ENCODE measurements at places on chromosomes 4 and X.

DNA sequence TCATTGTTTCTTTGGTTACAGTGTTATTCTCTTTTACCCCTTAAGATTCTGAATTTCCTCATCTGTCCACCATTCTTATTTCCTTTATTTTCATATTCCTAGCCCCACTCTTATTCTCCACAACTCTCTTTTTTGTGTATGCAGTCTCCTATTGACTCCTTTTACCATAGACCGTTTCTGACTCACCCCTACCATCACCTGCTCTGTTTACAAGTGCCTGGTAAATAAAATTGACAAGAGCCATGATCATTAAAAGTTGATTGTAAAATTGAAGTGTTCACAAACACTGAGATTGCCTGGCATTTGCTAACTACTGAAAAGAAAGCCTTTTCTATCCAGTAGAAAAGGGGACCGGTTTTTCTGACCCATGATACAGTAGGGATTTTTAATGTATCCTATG lies 54.4 kb downstream of the MRPL1 start:
- DNase-seq = no peak

GRCh38 chrX:88991583-88992132 lies 244.6 kb downstream of the CPXCR1 start:
- DNase-seq = no peak

GRCh38 chr4:15354371-15355297 lies 73.2 kb upstream of the C1QTNF7 start:
- no peak for DNase-seq

GRCh38 chr4:182449186-182449929 lies 206.2 kb downstream of the TENM3 start:
- no peak for DNase-seq

DNA sequence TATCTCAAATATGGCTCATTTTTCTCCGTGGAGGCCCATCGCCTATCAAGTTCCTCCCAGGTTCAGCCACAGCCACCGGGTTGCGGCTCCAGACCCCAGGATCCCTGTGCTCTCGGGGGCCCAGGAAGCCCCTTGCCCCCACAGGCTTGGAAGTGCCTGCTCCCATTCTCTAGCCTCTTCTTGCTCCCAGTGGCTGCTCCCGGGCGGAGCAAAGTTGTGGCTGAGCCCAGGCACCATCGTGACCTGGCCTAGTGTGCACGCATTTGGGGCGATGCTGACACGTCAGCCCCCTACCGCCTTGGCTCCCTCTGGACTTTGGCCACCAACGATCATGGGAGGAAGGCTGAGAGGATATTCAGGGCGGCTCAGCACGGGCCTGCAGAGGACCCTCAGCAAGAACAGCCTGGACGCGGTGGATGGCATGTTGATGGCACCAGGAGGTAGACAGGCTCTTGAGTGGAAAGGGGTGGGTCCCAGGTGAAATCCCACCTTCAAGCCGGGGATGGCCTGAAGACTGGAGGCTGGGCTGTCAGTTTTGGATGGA lies 419.4 kb upstream of the AGA start:
- DNase-seq = no peak

DNA sequence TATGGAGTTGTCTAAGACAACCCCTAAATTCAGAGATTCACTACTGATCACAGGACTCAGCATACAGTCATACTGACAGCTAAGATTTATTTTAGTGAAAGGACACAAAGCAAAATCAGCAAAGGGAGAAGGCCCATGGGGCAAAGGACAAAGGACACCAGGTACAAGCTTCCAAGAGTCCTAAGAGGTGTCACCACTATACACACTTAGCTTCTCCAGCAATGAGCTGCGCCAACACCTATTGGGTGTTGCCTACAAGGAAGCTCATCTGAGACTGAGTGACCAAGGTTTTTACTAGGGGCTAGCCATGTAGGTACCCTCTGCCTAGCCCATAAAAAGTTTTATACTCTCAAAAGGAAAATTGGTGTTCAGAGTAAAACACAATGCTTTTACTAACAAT lies 55.4 kb upstream of the PABPC1L2A start:
- no peak for DNase-seq

DNA sequence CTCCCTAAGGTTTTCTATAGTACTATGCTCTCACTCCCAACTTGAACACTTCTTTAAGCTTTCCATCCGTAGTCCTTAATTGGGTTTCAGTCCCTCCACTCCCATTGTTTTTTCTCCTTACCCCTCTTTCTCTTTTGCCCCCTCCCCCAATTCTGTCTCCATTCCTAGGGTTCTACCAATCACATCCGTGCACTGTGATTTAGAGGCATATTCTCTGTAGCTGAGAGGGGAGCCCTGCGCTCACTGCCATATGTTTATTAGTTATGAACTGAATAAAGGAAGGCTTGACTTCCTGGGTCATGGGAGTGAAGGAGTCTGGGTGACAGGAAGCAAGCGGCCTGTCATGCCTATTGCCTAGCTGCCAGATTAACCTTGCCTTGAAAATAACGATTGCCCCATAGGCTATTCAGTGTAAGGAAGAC lies 471 bp downstream of the MCTS1 start:
- DNase-seq = no peak

DNA sequence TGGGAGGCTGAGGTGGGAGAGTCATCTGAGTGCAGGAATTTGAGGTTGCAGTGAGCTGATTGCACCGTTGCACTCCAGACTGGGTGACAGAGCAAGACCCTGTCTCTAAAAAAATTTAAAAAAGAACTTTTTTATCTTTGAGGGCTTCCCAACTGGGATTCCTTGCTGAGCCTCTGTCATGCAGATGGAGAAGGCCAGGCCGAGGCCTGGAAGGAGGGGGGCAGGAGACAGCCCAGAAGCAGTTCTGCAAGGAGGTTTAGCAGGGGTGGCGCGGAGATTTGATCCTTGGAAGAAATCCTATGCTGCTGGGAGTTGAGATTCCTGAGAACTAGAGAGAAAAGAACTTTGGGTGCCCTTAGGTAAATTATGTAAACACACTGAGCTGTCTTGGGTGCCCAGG lies 2.5 kb upstream of the ARSD start:
- no peak for DNase-seq

DNA sequence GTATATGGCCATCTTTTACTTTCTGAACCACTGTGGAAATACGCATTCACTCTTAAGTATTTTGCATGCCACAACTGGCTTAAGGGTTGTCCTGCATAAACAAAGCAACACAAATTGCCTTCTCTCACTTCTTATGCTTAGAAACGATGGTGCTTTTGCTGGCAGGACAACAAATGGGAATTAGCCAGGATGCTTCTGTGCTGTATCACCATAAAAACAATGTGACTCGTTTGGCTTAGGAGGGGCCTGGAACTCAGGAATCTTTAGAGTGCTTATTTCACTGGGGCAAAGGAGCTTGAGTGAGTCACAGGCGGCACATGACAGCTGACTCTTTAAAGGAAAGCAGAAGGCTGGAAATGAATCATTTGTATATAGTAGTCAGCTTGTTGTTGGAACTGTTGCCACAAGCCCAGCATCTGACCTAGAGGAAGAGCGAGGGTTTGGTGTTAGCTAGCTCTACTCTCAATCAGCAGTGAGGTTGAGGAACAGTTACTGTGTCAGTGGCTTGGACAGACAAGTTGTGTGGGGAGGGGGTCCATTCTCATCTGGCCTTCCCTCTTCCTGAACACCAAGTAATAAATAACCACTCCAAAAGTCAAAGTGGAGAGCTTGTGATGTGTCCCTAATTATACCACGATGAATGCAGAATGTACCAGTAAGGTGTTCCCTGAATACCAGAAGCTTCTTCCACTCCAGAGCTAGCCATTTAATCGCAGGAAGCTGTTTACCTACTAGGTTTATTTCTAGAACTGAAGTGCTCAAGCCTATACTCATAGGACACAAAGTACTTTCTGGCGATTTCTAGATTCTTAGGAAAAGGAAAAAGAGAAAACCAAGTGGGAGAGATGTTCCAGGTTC lies 293.1 kb downstream of the CAMK2D start:
- no peak for DNase-seq

DNA sequence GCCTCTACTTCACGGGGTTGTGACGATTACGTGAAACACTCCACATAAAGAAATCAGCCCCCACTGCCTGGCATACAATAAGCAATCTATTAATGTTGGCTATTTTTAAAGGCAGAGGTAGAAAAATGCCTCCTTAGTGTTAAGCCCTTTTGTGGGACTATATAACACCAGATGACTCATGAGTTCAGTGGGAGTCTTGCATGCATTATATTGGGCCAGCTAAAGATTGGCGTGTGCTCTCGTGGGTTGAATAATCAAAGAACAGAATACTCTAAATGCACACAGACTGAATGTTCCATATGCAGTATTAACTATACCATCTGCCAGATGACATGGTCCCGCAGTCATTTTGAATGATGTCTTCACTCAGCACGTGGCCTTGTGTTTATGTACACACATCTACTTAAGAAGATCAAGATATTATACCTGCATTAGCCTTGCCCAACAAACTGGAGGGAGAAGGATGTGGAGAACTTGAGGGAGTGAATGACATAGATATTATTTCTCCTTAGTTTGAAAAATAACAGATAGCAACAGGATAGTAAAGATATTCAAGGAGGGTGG lies 85.0 kb upstream of the MYOZ2 start:
- no peak for DNase-seq

DNA sequence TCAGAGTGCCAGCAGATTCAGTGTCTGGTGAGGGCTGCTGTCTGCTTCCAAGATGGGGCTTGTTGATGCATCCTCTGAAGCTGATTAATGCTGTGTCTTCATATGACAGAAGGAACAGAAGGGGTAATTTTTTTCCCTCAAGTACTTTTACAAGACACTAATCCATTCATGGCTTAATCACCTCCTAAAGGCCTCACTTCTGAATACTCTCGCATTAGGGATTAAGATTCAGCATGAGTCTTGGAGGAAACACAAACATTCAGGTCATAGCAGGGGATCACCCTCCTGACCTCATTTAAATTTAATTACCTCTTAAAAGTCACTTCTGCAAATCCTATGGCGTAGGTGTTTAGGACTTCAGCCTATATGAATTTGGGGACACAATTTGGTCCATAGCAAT lies 1145.5 kb upstream of the PCDH10 start:
- no peak for DNase-seq

GRCh38 chrX:150980711-150981110 lies 2.4 kb upstream of the HMGB3 start:
- DNase-seq = no peak

DNA sequence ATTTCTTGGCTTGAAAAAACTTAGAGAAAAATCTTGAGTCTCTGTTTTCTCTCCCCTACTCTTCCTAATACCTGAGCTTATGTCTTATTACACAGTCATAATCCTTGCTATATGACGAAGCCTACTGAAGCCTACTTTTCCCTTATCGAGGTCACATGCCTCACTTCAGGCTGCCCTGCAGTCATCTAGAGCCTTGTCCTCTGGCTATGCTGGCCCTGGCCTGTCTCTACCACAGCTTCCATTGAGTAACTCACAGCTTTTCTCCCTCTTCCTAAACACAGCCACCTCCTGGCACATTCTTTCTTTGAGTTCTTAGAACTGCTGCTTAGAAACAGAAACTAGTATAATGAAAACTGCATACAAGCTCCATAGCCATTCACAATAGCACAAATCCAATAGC lies 1698.3 kb downstream of the STIM2 start:
- DNase-seq = no peak

GRCh38 chrX:54171527-54172250 lies 11.4 kb downstream of the FAM120C start:
- no peak for DNase-seq

GRCh38 chrX:149504915-149505651 lies at the start of gene IDS:
Gene IDS (minus strand): TSS chrX:149505306. CDS start chrX:149505137, 169 bp downstream.
- DNase-seq = peak; percentile 87

DNA sequence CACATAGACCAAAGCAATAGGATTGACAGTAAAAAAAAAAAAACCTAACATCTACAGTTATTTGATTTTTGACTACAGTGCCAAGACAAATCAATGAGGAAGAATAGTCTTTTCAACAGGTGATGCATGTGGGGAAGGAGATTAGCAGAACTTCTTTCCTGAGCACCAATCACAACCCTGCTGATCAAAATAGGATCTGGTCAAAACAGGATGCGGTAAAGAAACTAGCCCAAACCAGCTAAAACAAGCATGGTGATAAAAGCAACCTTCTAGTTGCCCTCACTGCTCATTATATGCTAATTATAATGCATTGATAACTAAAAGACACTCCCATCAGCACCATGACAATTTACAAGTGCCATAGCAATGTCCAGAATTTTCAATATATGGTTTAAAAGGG lies 667.5 kb downstream of the GRXCR1 start:
- no peak for DNase-seq

- no peak for DNase-seq
Measured at GRCh38 chr4:83318666-83319065, 16.0 kb downstream of the HPSE start.

DNA sequence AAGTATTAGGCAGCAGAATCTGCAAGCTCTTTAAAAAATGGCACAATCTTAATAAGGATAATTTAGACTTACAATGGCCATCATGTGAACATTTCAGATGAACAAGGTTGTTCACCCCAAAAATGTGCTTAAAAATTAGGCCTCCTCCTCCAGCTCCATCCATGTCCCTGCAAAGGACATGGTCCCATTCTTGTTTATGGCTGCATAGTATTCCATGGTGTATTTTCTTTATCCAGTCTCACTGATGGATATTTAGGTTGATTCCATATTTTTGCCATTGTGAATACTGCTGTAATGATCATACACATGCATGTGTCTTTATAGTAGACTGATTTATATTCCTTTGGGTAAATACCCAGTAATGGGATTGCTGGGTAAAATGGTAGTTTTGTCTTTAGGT lies 29.1 kb upstream of the MAGEA8 start:
- no peak for DNase-seq

DNA sequence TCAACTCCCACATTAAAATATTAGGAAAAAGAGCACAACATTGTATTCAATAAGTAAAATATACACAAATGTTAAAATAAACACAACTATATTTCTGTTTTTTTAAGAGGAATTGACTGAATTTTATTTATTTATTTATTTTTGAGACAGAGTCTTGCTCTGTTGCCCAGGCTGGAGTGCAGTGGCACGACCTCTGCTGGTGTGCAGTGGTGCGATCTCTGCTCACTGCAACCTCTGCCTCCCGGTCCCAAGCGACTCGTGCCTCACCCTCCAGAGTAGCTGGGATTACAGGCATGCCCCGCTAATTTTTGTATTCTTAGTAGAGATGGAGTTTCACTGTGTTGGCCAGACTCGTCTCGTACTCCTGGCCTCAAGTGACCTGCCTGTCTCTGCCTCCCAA lies 31.4 kb downstream of the TEX13A start:
- no peak for DNase-seq

- DNase-seq = no peak
Measured at GRCh38 chr4:135508006-135508714, 1306.6 kb upstream of the PABPC4L start.

DNA sequence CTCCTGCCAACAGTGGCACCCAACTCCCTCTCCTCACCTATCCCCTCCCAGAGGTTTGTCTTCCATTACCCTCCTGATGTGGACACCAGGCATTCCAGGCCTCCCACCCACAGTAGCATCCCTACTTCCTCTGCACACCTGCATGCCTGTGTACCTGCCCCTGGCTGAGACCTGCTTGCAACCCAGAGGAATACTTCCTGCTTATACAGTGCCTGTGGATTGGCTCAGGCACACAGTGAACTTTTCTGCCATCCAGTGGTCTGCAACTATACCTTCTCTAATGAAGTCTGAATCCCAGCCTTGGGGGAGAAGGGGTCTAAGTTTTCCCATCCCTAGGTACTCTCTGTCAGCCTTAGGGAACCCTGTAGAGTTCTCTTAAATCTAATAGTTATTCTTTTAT lies 169.9 kb downstream of the IQCM start:
- no peak for DNase-seq

GRCh38 chr4:99157478-99157935 lies 13.4 kb upstream of the ADH4 start:
- DNase-seq = no peak
